Right renal cortex interstitium (tissue), 3 donors: ENCODE measurements at places on chromosomes 16 and 17.
A peak's percentile ranks its signal among the peaks of the same experiment; 100 is the strongest.

DNA sequence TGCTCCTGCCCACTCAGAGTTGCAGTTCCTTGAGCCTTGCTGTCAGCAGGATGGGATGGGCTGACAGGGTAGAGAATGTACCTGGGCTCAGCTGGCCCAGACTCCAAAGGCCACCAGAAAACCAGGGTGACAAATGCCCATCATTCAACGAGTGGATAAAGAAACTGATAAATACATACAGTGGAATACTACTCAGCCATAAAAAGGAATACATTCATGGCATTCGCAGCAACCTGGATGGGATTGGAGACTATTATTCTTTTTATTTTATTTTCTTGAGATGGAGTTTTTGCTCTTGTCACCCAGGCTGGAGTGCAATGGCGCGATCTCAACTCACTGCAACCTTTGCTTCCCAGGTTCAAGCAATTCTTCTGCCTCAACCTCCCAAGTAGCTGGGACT, 19.9 kb downstream of the SGSM2 start:
- no peak for DNase-seq

GRCh38 chr17:11644265-11645212, 46.3 kb downstream of the DNAH9 start:
- peak; percentile 64 for DNase-seq

GRCh38 chr17:14772776-14773175, 471.9 kb downstream of the HS3ST3B1 start:
- DNase-seq: no peak

DNA sequence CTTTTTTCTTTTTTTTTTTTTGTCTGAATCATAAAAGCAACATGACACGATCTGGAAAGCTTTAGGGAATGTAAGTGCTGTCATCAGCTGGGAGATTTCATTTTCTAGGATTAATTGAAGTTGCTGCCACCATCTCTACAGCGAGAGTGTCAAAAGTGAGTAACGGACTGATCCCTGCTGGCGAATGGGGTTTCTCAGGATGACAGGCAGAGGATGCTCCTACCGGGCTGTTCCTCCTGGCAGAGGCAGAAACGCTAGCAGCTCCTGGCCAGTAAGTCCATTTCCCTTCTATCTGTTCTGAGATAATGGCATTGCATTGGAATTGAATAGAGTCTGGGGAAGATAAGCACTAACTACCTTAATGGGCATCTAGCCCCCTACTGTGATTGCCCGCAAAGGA, 80.5 kb upstream of the KIFC3 start:
- no peak for DNase-seq

- no peak for DNase-seq
Observed at GRCh38 chr16:48383009-48383876, 2.0 kb downstream of the SIAH1 start.

DNA sequence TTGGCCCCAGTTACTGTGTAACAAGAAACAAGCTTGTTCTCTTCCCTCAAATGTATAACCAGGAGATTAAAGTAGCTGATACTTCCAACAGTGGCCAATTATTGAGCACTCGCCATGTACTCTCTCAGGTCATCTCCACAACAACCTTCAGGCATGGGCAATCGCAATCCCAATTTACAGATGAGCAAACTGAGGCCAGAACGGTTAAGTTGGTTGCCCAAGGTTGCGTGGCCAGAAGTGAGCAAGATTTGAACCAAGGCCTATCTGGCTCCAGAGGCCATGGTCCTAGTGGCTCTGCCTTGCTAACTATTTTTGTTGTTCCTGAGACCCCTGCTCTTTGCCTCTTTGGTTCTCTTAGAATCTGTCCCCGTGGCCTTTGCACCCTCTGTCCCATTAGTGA, 33.6 kb downstream of the IRX5 start:
- no peak for DNase-seq

- no peak for DNase-seq
Observed at GRCh38 chr16:69431948-69432468, 7.6 kb downstream of the CYB5B start.

GRCh38 chr16:4117250-4117578, 972 bp upstream of the ADCY9 start:
- no peak for DNase-seq

DNA sequence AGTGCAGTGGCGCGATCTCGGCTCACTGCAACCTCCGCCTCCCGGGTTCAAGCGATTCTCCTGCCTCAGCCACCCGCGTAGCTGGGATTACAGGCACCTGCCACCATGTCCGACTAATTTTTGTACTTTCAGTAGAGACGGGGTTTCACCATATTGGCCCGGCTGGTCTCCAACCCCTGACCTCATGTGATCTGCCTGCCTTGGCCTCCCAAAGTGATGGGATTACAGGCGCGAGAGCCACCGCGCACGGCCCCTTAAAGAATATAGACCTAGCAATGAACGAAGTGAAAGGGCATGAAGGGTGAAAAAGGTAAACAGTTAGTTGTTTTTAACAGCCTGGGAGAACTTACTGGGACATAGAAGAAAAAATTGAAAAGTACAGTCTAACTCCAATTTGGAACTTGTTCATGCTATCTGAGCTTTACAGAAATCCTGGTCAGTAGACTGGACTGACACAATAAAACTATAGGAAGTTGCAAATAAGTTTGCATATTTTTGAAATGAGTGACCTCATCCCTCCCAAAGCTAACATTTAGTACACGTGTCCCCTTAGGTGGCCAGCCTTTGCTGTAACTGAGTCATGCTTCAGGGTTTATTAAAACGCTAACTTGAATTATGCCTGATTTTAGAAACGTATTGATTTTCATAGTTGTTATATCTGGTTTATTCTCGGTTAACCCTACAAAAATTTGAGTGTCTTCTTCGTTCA, 1.8 kb downstream of the COG1 start:
- DNase-seq: no peak

GRCh38 chr17:75877752-75878173, 618 bp downstream of the TRIM47 start:
- DNase-seq: no peak

GRCh38 chr16:77402672-77403071, 32.2 kb downstream of the ADAMTS18 start:
- DNase-seq: no peak

DNA sequence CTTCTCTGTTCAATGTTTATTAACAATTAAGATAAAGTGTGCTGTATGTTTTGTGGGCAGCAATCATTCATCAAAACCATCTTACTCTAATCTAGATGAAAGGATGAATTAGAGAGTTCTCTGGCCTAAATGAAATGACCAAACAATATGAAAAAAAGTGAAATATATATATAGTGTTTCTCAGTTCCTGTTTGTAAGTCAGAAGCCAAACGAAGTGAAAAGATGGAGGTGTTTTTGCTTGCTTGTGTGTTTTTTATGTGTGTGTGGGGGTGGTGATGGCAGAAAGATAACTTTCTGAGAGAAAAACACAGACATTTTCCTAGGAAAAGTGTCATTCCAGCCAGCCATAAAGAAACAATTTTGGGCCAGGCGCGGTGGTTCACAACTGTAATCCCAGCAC, 138.6 kb downstream of the CDH8 start:
- DNase-seq: no peak

DNA sequence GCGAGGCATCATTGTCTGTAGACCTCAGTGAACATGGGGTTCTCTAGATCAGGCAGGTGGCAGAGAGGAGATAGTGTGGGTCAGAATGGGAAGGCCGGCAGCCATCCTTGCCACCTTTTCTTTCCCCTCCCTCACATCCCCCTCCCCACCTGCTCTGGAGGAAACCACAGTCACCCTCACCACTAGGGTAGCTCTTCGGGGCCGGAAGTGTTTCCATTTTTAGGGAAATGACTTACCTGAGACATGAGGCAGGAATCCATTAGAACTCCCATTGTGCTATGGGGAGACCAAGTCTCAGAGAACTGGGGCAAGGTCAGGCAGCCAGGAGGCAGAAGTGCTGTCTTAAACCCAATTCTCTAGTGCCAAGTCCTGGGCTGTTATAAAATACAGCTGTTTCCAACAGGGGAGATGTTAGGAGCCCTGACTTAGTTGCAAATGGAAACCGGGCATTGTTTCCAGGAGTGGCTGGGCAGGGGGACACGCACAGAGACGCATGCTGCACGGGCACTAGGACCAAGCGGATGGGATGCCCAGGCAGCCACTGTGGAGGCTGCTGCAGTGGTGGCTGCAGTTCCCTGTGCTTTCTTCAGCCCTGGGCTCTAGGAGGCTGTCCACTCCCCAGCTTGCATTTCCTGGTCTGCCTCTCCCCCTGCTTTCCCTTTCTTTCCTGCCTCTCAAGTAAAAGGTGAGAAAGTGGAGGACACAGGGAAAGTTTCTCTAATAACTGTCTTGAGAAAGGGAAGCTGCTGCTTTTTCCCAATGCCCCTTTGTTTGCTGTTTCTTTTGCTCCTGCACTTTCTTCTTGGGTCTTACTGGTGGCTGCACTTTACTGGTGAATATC, 2.8 kb downstream of the HAS3 start:
- no peak for DNase-seq

DNA sequence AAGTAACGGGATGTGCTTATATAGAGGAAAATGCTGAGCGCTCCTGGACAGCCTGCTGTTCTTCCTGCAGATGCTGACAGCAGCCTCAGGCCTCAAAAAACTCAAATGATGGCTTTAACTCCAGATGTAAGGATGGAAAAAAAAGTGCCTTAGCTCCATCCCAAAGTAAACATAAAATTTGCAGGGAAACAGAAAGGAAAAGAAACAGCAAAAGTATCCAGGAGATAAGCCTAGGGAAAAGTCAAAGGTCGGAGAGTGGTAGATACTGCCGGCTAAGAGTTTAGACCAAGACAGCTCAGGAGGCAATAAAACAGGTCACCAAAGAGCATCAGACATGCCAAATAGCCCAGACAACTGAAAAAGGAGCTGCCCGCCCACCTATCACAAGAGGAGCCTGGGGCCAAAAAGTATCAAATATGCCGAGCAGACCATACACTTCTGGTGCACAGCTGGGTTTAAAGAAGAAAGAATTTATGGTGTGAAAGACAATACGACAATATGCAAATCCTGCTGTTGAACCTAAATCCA, 6.9 kb downstream of the KRT31 start:
- DNase-seq: no peak

GRCh38 chr16:27894386-27894785, 169.1 kb downstream of the GSG1L start:
- no peak for DNase-seq

- DNase-seq: no peak
Observed at GRCh38 chr16:72013389-72013788, 4.8 kb downstream of the DHODH start.

DNA sequence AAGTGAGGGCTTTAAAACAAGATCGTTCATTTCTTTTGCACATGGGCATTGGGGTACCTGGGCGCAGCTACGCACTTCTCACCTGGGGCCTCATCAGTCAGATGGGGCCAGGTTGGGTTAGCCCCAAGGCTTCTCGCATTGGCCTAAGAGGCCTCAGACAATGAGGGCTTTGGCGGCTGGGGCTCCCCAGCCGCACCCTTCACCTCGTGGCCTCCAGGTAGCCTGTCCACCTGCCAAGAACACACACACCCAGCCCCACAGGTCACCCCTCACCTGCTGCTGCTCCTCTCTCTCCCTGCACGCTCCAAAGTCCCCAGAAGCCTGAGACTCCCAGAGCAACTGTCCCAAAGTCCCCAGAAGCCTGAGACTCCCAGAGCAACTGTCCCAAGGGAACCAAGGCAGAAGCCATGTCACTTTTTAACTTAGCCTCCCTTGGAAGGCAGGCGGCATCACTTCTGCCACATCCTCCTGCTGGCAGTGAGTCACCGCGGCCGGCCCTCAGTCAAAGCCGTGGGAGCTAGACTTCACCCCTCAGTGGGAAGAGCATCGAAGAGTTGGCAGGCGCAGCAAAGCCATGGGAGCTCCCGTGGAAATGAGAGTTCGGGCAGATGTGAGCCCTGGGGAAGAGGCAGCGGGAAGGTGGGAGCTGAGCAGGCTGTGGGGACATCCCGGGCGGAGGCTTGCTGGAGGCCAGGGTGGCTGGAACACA, 78.9 kb upstream of the PLCG2 start:
- no peak for DNase-seq

GRCh38 chr17:58028578-58028977, 21.5 kb upstream of the SRSF1 start:
- DNase-seq: no peak

DNA sequence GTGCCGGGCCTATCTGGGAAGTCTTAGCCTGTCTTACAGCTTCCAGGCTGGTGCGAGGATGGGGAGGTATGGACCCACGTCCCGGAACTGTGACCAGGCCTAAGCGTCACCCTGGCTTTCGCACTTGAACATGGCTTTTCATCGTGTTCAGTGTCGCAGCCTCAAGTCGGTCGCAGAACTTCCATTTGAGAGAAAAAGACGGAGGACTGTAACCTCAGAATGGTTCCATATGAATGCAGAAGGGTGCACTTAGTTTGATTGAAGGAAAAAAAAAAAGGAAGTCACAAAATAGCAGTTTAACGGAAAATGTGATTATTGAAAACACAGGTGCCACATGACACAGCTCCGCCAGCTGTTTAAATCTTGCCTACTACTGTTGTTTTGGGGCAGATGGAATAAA, 30.2 kb upstream of the JPT2 start:
- DNase-seq: no peak

DNA sequence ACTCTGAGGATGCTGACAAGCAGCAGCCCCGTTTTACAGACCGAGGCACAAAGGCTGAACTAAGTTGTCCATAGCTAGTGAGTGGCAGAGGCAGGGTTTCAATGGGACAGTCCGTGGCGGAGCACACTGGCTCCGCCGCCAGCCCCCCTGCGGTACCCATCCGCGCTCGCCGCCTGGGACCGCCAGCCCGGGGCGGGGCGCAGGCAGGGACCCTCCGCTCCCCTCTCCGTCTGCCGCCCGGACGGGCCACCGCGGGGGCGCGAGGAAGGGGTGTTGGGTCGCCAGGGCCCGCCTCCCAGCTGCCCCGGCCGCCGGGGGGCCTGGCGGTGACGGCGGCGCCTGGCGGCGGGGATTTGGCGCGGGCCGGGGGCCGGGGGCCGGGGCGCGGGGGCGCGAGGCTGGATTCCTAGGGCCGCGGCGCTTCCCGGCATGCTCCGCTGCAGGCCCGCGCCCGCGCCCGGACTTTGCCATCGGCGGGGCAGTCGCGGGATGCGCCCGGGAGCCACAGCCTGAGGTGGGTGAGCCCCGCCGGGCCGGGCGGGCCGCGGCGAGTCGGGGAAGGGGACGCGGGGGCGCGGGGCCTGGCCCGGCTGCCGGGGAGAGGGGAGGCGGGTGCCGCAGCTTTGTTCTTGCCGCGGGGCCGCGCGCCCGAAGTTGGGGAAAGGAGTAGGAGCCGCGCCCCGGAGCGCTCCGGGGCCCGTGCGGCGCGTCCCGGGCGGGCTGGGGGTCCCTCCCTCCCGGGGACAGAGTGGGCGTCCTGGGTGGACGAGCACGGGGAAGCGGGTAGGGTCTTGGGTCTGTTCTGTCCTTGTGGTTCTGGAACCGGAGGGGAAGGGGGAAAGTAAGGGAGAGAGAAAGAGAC, at the start of gene TMEM98:
Gene TMEM98, plus strand, starts transcription at position 430 of the 862 bp plus-strand sequence. CDS start 3,376 bp downstream, outside the sequence.
- no peak for DNase-seq

- DNase-seq: no peak
Observed at GRCh38 chr16:17724242-17724898, 253.6 kb upstream of the XYLT1 start.
